SK-N-SH (cell line): ENCODE measurements at places on chromosomes 7 and 10. TPM values are rescaled to one million over a fixed set of nuclear protein-coding genes. Genes with fewer than 3 reads are reported as not detected.

The CYP3A7 gene
- not detected in 2 replicates for polyA plus RNA-seq

The DOCK4 gene
- 8.5 and 8.9 TPM in 2 replicates for polyA plus RNA-seq

The AKR1C8 gene
- not detected in 2 replicates for polyA plus RNA-seq

The ANKRD30A gene
- polyA plus RNA-seq = not detected in 2 replicates

GRCh38 chr7:76507723-76508406, 2.5 kb upstream of the UPK3B start:
- no peak overlapping the region for H3K27ac ChIP-seq
- peaks cover 2% of the 10 kb centered on the region; the same call in 1 of the 2 replicates for H3K36me3 ChIP-seq
- no peaks in the 10 kb centered on the region for H3K27me3 ChIP-seq
- no peak for DNase-seq
- peaks cover 7% of the 10 kb centered on the region; the same call in 1 of the 2 replicates for H3K4me1 ChIP-seq

- H3K27ac ChIP-seq = no peak overlapping the region
- no peak overlapping the region for H3K4me3 ChIP-seq
- peaks cover 24% of the 10 kb centered on the region; the same call in 1 of the 2 replicates for H3K27me3 ChIP-seq
- H3K4me1 ChIP-seq = no peaks in the 10 kb centered on the region
- no peaks in the 10 kb centered on the region for H3K36me3 ChIP-seq
- no peak for DNase-seq
These were observed 1.5 kb upstream of the MET start for GRCh38 chr7:116670409-116671015.

- DNase-seq = no peak
- no peaks in the 10 kb centered on the region for H3K27me3 ChIP-seq
- H3K27ac ChIP-seq = no peak overlapping the region
- H3K36me3 ChIP-seq = peaks cover 16% of the 10 kb centered on the region
- peak overlapping the region; percentile 87; the same call in 1 of the 2 replicates for H3K4me3 ChIP-seq
- H3K4me1 ChIP-seq = peaks cover 16% of the 10 kb centered on the region
These were observed 1.9 kb upstream of the NRF1 start for GRCh38 chr7:129609666-129610065.

- peak overlapping the region; percentile 60 for H3K27ac ChIP-seq
- DNase-seq = no peak
- peaks cover 2% of the 10 kb centered on the region; the same call in 1 of the 2 replicates for H3K36me3 ChIP-seq
- H3K4me1 ChIP-seq = peaks cover 11% of the 10 kb centered on the region
These were observed 495 bp upstream of the SDHAF3 start for GRCh38 chr7:97117035-97117371.

DNA sequence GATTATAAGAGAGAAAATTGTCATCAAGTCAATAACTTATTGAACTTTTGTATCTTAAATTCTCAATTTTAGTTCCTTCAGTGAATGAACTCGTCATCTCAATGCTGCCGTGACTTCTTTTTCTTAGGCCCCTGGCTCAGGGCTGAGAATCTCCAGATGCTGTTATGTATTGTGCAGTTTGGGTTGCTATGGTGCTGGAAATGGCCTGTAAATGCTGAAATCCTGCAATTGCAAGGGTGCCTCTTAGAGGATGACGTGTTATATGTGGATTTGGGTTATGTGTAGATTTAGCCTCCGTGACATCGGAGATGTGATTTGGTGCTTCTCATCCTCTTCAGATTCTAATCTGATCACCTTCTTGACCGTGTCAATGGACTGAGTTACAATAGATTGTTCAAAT, 55.7 kb upstream of the ZRANB1 start:
- DNase-seq = no peak
- H3K27ac ChIP-seq = no peak overlapping the region
- H3K4me1 ChIP-seq = no peaks in the 10 kb centered on the region
- H3K36me3 ChIP-seq = no peaks in the 10 kb centered on the region

DNA sequence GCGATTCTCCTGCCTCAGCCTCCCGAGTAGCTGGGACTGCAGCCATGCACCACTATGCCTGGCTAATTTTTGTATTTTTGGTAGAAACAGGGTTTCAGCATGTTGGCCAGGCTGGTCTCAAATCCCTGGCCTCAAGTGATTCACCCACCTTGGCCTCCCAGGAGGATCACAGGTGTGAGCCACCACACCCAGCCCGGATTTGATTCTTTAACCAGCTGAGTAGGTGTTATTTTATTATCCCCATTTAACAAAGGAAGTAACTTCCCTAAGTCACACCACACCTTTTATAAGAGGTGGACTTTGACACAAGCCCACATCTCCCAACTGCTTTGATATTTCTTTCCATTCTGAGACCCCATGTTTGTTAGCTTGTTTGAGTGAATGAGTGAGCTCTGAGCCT, 25.0 kb downstream of the SLC25A28 start:
- H3K27ac ChIP-seq = no peak overlapping the region
- H3K4me3 ChIP-seq = no peak overlapping the region
- no peak for DNase-seq
- H3K4me1 ChIP-seq = no peaks in the 10 kb centered on the region
- no peaks in the 10 kb centered on the region for H3K36me3 ChIP-seq

- peak; percentile 74 for DNase-seq
- no peaks in the 10 kb centered on the region for H3K4me1 ChIP-seq
- H3K36me3 ChIP-seq = no peaks in the 10 kb centered on the region
- no peak overlapping the region for H3K27ac ChIP-seq
These were observed 433.6 kb downstream of the ACTR3B start for GRCh38 chr7:153193144-153193595.

- no peak overlapping the region for H3K4me3 ChIP-seq
- H3K27ac ChIP-seq = no peak overlapping the region
- H3K4me1 ChIP-seq = no peaks in the 10 kb centered on the region
- no peak for DNase-seq
- no peaks in the 10 kb centered on the region for H3K36me3 ChIP-seq
These were observed 91.9 kb upstream of the MBL2 start for GRCh38 chr10:52864201-52865106.

GRCh38 chr10:8323428-8324054, 269.1 kb downstream of the GATA3 start:
- no peak overlapping the region for H3K4me3 ChIP-seq
- DNase-seq = no peak
- H3K27ac ChIP-seq = peak overlapping the region; percentile 58
- peaks cover 11% of the 10 kb centered on the region; the same call in 1 of the 2 replicates for H3K27me3 ChIP-seq
- no peaks in the 10 kb centered on the region for H3K4me1 ChIP-seq

DNA sequence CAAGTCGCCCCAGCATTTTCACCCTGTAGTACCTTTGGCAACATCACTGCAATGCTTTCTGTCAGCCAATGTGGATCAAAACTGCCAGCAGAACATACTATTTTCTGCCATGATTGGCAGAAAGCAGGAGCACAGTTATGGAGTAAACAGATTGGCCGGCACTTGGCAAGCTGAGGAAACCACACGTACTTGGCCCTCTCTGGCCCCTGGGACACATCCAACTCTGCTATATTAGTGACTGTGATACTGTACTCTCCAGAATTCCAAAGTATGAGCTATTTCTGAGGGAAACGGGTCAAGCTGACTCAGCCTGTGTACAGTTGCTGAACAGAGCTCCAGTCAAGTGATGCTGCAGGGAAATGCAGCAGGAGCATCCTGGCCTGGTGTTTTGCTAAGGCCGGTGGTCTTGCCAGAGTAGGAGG, 39.8 kb upstream of the LANCL2 start:
- H3K27me3 ChIP-seq = no peaks in the 10 kb centered on the region
- H3K36me3 ChIP-seq = no peaks in the 10 kb centered on the region
- H3K4me3 ChIP-seq = no peak overlapping the region
- peak overlapping the region; percentile 50; the same call in 1 of the 2 replicates for H3K27ac ChIP-seq
- peaks cover 12% of the 10 kb centered on the region for H3K4me1 ChIP-seq

DNA sequence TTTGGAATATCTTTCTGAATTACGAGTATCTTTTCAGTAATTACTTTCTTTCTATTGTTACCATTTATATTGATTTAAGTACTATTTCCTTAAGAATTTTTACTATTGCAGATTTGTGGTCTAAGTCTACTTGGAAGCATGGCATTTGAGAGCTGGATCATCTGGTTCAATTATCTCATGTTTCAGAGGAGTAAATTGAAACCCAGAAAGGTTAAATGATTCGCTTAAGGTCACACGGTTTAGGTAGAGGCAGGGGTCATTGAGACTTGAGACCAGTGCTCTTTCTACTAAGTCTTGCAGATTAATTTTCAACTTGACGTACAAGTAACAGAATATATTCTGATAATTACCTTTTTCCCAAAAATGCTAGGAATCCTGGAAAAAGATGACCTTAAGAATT, 109.2 kb upstream of the GLCCI1 start:
- no peak for DNase-seq
- H3K27me3 ChIP-seq = no peaks in the 10 kb centered on the region
- peaks cover 7% of the 10 kb centered on the region; the same call in 1 of the 2 replicates for H3K4me1 ChIP-seq

GRCh38 chr7:155203882-155204691, 93.6 kb upstream of the INSIG1 start:
- DNase-seq = no peak
- H3K4me3 ChIP-seq = no peak overlapping the region
- H3K27ac ChIP-seq = no peak overlapping the region
- peaks cover 4% of the 10 kb centered on the region; the same call in 1 of the 2 replicates for H3K4me1 ChIP-seq
- no peaks in the 10 kb centered on the region for H3K27me3 ChIP-seq
- no peaks in the 10 kb centered on the region for H3K36me3 ChIP-seq

- no peaks in the 10 kb centered on the region for H3K27me3 ChIP-seq
- H3K27ac ChIP-seq = no peak overlapping the region
- DNase-seq = no peak
- H3K36me3 ChIP-seq = no peaks in the 10 kb centered on the region
- no peaks in the 10 kb centered on the region for H3K4me1 ChIP-seq
These were observed 516.5 kb downstream of the AUTS2 start for GRCh38 chr7:70114806-70115205.

DNA sequence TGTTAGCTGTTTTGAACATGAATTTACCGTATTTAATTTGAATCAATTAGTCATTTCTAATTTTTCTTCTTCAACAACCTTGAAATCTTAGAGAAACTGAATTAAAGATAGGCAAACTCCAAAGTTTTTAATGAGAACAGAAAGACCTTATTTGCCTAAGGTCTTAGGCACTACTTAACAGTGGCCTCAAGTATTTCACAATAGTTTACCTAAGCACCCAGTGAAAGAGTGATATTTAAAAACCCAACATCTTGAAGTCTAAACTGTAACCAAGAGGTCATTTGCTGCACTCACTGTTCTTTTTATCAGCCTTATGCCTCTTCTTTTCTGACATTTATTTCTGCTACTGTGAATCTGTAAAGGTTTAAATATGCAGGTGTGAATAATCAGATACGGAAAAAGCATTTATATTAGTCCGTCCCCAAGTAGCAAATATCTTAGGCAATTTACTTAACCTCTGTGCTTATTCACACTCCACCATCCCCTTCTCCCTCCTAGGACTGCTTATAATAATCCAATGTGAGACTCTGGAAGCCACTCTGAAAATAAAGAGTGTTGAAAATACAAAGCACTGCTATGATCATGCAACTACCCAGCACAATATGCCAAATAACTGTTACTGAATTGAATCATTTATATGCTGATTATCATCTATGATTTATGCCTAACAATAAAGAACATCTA, 105.7 kb downstream of the ELAPOR2 start:
- H3K4me1 ChIP-seq = no peaks in the 10 kb centered on the region
- no peak for DNase-seq
- no peak overlapping the region for H3K4me3 ChIP-seq
- H3K27me3 ChIP-seq = no peaks in the 10 kb centered on the region
- H3K27ac ChIP-seq = no peak overlapping the region
